IPS DF 19.7 (cell line): ENCODE measurements at places on chromosomes 6 and 20.

DNA sequence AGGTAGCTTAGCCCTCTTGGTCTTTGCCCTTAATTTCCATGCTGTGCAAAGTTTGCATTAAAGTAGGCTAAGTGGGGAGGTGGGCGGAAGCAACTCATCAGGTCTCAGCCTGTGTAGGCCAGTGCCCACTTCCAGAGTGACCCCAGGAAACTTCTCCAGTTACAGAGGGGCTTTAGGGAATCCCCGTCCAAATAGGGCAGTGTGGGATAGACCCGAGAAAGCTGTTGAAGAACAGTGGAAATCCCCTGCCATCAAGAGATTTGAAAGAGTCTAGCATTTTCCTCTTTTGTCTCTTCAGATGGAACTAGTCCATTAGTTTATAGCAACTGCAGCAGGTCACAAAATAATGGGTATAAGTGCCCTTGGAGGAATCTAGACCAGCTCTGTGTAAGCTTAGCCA, 20.2 kb downstream of the SF3B5 start:
- no peak for DNase-seq

- DNase-seq, result no peak
These were observed 39.7 kb downstream of the ZMYND8 start for GRCh38 chr20:47316776-47317126.

- no peak for DNase-seq
These were observed 28.1 kb downstream of the ROS1 start for GRCh38 chr6:117397536-117398227.

- DNase-seq, result no peak
These were observed 115.1 kb downstream of the ZMYND8 start for GRCh38 chr20:47241345-47241781.

GRCh38 chr6:40791004-40791403, 203.8 kb upstream of the LRFN2 start:
- no peak for DNase-seq

GRCh38 chr6:11218102-11218442, 14.4 kb downstream of the NEDD9 start:
- DNase-seq, result no peak

- no peak for DNase-seq
These were observed 44.8 kb downstream of the FARS2 start for GRCh38 chr6:5305968-5306626.
